Activated naive CD4-positive, alpha-beta T cell treated with anti-CD3 and anti-CD28 coated beads for 36 hours (primary cell): ENCODE measurements at places on chromosomes 3 and 15. TPM values are rescaled to one million over a fixed set of nuclear protein-coding genes. Genes with fewer than 3 reads are reported as not detected.

- DNase-seq: no peak
Observed at GRCh38 chr3:134824791-134825190, 29.7 kb downstream of the EPHB1 start.

DNA sequence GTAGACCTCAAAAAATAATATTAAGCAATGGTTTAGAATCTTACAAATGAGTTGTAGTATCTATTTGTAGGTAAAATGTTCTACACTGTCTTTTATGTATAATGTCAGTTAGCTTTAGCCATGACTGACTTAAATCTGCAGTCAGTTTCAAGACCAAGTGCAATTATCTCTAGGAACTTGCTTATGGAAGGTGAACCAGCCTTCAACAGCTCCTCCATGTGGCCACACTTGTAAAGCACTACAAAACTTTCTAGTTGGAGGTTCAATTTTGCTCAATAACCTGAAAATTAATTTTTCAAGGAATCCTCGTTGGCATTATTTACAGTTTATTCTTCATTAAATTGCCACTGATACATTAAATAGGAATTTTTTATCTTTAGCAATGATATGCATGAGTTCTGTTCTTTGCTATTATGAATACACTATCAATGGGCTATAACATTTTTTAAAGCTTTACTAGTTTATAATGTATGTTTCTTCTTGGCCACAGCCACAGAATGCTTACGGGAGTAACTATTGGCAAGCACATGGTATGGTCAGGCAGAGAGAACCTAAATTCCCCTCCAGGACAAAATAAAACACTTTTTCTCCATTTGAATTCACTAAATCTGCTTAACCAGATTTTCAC is 315.3 kb upstream of the UBE2E2 start:
- DNase-seq: peak; percentile 13

- no peak for DNase-seq
Observed at GRCh38 chr3:126102530-126102951, 18.6 kb upstream of the SLC41A3 start.

GRCh38 chr3:63927422-63928280 is 15.5 kb upstream of the SCAANT1 start:
- DNase-seq: no peak

GRCh38 chr15:58182460-58183163 is 44.4 kb downstream of the AQP9 start:
- DNase-seq: peak; percentile 55

The TM4SF1 gene
- total RNA-seq: not detected

The THSD4 gene
- total RNA-seq: not detected

The RETNLB gene
- total RNA-seq: not detected

DNA sequence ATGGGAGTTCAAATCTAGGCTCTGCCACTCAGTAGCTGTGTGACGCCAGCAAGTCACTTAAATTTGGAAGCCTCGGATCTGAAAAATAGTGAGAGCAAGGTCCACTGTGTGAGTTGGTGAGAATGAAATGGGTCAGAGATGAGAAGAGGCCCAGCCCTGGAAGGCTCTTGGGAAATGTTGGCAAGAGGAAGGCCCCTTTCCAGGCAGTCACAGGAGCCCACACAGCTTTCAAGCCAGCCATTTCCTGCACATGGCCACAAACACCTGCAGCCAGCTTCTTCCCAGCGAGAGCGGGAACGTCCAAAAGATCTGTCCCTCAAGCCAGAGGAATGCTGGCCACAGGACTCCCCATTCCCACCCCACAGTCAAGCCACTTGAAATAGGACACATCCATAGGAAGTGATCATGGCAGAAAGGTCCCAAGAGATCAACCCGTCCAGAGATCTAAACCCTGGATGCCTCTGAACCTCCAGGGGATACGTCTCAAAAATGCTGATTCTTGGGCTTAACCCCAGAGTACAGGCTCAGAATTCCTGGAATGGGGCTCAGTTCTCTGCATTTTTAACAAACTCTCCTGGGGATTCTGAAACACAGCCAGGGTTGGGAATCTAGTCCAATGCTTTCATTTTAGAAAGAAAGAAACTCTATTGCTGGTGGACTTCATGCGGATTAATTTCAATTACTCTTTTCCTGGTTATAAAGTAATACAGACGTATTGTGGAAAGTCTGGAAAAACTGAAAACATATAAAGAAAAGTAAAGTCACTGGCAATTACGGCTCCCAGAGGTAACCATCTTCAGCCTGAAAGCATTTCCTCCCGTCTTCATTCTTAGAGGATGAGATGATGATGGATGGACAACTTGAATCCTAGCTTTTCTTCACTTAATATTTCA is 35.9 kb downstream of the NTRK3 start:
- DNase-seq: no peak

GRCh38 chr15:26879706-26880105 is 12.8 kb downstream of the GABRA5 start:
- DNase-seq: no peak

DNA sequence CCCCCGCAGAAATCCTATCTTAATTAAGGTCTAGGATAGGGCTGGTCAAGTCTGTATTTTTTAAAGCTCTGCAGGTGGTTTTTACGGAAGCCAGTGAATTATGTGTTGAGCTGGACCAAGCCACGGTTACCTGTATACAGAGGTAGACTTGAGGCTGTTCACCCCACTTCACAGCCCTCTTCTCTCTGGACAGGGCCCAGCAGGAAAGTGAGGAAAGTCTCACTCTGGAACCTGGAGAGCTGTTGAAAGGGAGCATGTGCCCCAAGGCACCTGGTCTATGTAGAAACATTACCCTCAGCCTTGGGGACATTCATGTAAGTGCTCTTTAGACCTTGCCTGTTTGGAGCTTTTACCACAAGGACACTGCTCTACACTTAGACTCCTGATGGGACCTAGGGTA is 6.9 kb downstream of the SEMA5B start:
- DNase-seq: no peak

The CRYGS gene
- total RNA-seq: 1.8 TPM

The LDHAL6B gene
- not detected for total RNA-seq
